ENCODE measurements at places on chromosomes 11 and 22. TPM values are rescaled to one million over a fixed set of nuclear protein-coding genes. Genes with fewer than 3 reads are reported as not detected.

DNA sequence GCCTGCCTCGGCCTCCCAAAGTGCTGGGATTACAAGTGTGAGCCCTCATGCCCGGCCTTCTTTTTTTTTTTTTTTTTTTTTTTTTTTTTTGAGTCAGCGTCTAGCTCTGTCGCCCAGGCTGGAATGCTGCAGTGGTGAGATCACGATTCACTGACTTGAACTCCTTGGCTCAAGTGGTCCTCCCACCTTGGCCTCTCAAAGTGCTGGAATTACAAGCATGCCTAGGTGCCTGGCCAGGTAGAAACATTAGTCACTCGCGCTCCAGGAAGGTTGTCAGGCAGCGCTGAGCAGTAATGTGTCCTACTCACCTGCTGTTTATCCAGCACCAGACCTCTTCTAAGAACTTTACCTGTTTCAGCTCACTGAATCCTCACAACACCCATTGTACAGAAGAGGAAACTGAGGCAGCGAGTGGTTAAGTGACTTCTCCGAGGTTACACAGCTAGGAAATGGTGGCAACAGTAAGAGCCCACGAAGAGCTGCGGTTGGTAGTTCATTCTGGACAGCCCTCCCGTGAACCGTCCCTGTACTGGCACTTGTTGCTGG lies 496 bp upstream of the CST6 start:
- DNase-seq = no peak

- no peak for DNase-seq
Observed at GRCh38 chr22:24841261-24841660, 35.2 kb downstream of the SGSM1 start.

DNA sequence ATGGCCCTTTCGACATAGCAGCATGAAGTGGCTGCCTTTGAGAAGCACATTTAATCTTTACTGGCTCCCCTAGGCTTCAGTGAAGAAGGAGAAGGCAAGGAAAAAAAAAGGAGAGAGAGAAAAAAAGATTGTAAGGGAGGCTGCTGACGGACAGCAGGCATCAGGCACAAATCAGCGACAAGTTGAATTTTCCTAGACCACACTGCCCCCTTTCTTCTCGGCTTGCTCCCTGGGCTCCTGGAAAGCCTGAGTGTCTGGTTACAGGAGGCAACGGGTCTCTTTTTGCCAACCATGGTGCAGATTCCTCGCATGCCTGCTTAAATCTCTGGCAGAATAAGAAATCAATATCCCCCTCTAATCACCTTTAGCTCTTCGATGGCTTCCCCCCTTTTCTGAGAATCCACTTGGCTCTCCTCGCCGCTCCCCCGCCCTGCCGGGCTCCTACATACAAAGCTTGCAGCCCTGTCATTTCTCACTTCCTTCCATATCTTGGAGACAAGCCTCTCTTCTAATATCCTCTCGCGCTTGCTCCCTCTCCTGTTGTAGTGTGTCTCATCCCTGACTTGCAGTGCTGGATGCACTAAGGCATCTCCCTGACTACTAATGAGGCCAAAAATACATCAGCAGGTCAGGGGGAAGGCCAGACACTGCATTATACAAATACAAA lies 14.3 kb downstream of the BLID start:
- no peak for DNase-seq

DNA sequence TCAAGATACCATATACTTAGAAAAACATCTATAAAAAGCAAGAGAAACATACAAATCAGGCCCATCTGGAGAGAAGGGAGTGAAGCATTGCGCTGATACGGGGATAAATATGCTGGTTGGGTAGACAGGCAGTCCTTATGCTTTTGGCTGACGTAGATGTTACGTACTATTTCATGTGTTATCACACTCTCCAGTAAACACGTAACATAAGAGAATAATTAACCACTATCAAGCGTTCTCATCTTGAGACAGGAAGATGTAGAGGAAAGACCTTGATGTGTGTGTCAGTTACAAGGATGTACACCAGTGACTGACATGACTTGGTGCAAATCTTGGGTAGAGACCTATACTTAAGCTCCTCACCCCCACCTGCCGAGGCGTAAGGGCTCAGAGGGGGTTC lies 86.7 kb upstream of the PRODH start:
- no peak for DNase-seq

- no peak for DNase-seq
Observed at GRCh38 chr22:27431896-27432295, 369.7 kb downstream of the MN1 start.

GRCh38 chr22:25402501-25403283 lies 161.8 kb upstream of the GRK3 start:
- DNase-seq = no peak

DNA sequence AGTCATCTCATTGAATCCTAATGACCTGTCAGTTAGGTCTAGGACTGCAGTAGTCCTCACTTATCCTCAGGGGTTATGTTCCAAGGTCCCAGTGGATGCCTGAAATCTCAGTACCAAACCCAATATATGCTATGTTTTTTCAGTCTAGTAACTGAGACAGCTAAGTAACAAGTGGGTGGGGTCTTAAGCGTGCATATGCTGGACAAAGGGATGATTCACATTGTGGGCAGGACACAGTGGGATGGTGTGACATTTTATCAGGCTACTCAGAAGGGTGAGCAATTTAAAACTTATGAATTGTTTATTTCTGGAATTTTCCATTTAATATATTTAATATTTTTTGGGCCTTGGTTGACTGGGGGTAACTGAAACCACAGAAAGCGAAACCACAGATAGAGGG lies 29.0 kb downstream of the DDX10 start:
- DNase-seq = no peak

- no peak for DNase-seq
Observed at GRCh38 chr22:45881524-45881875, 95.5 kb downstream of the WNT7B start.

- DNase-seq = no peak
Observed at GRCh38 chr11:68859123-68859522, 17.4 kb upstream of the CPT1A start.

DNA sequence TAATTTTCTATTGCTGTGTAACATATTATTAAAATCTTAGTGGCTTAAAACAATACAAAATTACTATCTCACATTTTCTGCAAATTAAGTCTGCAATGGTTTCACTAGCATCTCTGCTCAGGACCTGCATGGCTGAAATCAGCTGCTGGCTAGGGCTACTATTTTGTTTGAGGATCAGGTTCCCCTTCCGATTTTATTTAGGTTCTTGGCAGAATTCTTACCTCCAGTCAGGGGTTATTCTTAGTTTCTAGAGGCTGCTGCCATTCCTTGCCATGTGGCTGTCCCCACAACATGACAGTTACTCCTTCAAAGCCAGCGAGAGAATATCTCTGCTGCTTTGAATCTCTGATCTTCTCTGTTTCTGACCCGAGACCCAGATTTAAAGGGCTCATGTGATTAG lies 424.5 kb upstream of the ANO5 start:
- no peak for DNase-seq

DNA sequence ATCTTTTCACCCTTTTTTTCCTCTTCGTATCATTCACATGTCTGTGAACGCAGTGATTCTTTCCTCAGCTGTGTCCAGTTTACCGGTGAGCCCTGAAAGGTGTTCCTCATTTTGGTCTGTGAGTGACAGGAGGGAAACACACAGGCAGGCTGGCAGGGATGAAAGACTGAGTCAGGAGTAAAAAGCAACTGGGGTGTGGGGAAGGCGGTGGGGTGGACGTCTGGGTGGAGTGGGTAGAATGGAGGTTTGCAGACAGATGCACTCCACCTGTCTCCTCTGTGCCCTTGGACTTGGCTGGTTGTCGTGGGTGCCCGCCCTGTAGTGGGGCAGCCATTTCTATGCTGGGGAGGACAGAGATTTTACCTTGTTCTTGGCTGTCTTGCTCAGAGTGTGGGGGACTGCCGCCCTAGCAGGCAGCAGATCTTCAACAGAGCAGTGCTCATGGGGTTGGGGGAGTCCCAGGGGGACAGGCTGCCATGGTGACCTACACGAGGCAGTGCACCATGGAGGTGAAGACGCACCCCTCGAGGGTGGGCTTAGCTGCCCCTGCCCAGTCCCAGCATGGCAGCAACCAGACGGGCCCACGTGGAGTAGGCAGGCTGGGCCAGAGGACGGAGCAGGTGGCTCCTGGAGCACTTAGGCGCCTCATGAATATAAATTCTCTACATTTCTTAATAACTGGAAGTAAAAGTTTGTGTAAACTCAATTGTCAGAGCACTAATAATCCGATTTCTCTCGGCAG lies 603.7 kb downstream of the TBC1D22A start:
- no peak for DNase-seq

GRCh38 chr11:45590743-45591142 lies 74.7 kb downstream of the CHST1 start:
- no peak for DNase-seq

DNA sequence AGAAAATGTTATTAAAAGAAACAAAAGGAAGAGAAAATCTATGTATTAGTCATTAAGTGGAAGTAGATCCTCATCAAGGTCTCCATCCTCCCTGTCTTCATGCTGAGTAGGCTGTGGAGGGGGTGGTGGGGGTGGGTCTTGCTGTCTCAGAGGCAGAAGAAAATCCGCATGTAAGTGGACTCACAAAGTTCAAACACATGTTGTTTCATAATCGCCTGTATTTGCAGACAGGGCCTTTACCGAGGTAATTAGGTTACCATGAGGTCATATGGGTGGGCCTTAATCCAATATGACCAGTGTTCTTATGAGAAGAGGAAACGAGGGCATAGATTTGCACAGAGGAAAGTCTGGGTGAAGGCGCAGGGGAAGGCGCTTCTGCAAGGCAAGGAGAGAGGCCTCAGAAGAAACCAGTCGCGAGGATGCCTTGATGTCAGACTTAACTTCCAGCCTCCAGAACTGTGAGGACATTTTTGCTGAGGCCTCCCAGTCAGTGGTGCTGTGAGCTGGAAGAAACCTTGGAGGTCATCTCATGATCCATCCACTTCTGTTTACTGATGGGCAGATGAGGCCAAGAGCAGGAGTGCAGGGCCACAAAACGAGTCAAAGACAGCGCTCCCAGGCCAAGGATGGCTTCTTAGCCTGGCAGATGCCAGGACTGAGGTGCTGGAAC lies 49.3 kb upstream of the THY1 start:
- DNase-seq = no peak

- no peak for DNase-seq
Observed at GRCh38 chr11:118592616-118593367, 14.6 kb upstream of the PHLDB1 start.

DNA sequence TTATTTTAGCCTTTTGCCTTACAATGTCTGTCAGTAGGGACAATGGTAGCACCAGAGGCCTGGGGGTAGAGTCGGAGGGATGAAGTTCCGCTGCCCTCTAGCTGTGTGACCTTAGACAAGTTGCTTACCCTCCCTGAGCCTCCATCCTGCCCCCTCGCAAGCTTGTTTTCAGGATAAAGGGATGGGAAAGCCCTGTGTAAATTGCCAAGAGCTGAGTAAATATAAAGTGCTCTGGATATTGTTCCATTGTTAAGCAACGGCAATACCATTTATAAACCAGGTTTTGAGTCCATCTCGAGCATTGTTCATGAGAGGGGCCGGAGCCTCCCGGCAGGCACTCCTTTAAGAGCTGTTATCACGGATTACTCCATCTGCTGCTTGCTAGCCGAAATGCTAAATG lies 72.9 kb downstream of the ZBTB16 start:
- DNase-seq = no peak

GRCh38 chr11:131748151-131749050 lies 378.0 kb downstream of the NTM start:
- DNase-seq = no peak

Gene CALCA
- not detected for total RNA-seq

Gene OR2AT4
- not detected for total RNA-seq

Gene LGR4
- 0.14 TPM for total RNA-seq

Gene CRACR2B
- total RNA-seq = 4.9 TPM

Gene PLEKHB1
- 1.4 TPM for total RNA-seq

Gene LDLRAD3
- 0.76 TPM for total RNA-seq

Gene PARVG
- 75.6 TPM for total RNA-seq

Gene MS4A15
- total RNA-seq = not detected

Gene GGTLC2
- not detected for total RNA-seq

Gene RAG1
- total RNA-seq = 0.21 TPM

Gene DRD4
- 0.18 TPM for total RNA-seq

Gene RCOR2
- total RNA-seq = 0.41 TPM
